ENCODE measurements at places on chromosomes 2 and 18.

DNA sequence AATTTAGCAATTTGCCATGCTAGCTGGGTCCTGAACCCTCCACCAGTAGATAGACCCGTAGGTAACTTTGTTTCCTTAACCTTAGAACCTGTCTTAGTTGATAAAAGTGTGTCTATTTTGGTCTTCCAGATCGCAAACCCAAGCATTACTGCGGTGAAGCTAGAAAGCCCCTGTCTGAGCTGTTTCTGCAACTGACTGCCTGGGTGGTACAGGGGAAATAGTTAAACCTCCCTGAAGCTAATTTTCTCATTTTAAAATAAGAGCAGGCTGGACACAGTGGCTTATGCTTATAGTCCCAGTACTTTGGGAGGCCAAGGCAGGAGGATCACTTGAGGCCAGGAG lies 101.7 kb upstream of the MSH2 start:
- no peak for DNase-seq

GRCh38 chr2:43566461-43566729 lies 29.4 kb downstream of the THADA start:
- DNase-seq, result no peak

DNA sequence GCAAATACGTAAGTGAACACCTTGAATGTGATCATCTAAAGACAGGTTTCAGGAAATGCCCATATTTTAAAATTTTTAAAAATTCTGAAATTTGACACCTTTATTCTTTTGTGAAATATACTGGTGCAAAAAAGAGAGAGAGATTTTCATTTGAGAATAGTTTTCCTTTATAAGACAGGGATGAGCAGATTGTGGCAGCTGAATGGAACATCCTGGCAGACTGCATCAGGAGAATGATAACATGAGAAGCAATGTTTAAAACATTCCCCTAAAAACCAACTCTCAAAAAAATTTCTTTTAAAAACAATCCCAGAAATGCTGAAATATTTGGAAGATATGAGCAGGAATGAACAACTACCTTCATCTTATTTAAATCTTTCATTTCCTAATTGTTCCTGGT lies 744.8 kb upstream of the ID2 start:
- DNase-seq, result no peak

- DNase-seq, result no peak
These were observed 300.4 kb downstream of the SETBP1 start for GRCh38 chr18:44981121-44981520.

- no peak for DNase-seq
These were observed 639 bp downstream of the MRO start for GRCh38 chr18:50819027-50819727.

DNA sequence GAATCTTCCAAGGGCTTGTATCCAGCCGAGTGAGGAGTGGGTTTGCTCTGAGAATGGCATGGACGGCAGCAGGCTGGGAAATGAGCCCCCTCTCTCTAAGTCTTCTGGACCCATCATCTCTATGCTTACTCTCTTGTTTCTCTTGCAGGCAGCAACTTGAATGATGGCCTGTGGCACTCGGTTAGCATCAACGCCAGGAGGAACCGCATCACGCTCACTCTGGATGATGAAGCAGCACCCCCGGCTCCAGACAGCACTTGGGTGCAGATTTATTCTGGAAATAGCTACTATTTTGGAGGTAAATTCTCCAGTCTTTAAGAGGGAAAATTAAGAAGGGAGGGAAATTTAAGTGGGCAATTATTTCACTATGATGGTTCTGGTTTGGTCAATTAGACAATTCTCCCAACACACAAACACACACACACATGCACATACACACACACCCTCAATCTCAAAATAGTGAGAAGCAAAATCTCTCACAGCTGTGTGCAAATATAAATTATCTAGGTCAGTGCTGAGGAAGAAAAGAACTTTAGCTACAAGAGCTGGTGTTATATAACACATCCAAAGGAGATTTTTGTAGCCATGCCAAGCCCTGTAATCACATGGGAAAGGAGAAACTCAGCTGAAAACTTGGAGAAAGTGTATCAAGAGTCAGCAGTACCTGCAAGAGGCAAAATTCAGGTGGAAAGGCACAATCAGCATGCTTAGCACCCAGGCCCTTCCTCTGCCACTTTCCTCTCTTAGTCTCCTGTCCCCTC lies 499.2 kb downstream of the CNTNAP5 start:
- no peak for DNase-seq
